ENCODE measurements at places on chromosomes 13 and 19.

- DNase-seq, result no peak
Measured at GRCh38 chr13:54709546-54709945, 1680.9 kb downstream of the OLFM4 start.

- DNase-seq, result no peak
Measured at GRCh38 chr13:42361701-42362100, 89.7 kb downstream of the AKAP11 start.

GRCh38 chr13:40271931-40272775 is 394.3 kb downstream of the FOXO1 start:
- peak; percentile 38 for DNase-seq

DNA sequence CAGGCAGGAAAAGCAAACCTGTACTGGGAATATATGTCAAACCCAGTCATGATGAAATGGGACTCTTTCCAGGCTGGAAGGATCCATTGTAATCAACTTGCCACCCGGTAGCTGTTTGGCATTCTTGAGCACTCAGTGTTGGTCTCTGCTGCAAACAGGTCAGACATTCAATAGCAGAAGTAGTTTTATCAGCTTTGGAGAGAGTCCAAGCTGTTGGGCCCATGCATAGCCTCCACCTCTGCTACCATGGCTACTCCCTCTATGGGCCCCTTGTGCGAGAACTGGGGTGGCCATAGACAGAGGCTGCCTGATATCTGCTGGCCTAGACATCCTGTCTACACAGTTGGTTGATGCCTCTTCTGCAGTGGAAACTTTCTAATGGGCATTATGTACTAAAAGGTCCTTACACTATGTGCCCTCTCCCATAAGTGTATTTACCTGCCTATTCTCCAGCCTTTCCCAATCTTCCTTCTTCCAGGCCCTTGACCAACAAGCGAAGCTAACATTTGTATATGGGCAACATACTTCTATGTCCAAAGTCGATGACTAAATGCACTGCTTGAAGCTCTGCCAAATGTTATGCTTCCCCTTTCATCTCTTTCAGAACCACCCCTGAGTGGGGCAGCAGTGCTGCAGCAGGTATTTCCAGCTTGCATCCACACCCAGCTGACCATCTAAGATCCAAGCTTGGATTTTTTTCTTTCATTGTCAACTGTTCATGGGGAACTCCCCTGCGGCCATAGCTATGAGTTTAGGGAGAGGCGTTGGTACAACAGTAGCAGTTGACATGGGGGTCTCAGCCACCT is 5.3 kb upstream of the RNF6 start:
- DNase-seq, result no peak

DNA sequence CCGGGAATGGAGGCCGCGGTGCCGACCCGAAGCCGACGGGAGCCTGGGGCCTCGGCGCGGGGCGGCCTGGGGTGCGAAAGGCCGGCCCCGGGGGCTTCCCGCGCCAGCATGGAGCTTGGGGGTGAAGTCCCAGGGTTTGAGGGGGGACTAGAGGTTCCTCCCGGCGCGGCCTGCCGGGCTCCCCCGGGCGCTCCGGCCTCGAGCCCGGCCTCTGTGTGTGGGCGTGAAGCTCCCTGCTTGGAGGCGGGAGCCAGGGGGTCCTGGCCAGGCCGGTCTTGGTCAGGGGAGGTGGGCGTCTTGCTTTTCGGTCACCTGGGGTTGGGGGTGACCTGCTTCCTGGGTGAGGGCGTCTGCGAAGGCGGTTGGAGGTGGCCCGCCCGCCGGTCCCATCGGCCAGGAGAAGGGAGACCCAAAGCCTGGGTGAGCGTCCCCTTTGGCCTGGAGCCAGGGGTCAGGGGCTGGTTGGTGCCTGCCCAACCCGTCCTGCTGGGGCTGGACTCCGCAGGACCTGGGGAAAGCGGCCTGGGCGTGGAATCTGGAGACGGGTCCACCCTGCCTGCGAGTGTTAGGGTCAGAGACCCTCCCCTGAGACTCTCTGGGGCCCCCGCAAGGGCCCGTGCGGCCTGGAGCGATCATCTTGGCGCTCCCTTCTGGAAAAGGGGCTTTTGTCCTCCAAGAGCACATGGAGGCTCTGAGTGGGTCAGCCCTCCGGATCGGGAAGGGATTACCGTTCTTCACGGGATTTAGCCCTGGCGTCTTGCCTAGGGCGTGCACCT is 535 bp downstream of the BSG start:
- DNase-seq, result no peak

- DNase-seq, result no peak
Measured at GRCh38 chr13:22194106-22194805, 523.4 kb downstream of the FGF9 start.

DNA sequence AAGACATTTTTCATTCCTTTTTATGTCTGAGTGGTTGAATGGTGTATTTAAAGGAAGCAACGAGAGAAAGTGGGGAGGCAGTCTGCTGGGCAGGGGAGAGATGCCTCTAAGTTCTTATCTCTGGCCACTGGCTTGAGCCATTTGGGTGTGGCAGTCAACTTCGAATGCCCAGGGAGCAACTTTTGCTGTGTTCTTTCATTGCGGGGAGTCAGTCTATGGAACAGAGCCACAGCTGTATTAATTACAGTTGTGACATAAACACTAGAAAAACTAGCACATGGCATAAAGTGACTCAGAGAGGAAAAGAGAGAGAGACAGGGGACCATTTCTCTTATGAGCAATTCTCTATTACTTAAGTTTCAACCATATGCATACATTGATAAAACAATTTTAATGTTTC is 40.4 kb upstream of the PDCD5 start:
- DNase-seq, result no peak

DNA sequence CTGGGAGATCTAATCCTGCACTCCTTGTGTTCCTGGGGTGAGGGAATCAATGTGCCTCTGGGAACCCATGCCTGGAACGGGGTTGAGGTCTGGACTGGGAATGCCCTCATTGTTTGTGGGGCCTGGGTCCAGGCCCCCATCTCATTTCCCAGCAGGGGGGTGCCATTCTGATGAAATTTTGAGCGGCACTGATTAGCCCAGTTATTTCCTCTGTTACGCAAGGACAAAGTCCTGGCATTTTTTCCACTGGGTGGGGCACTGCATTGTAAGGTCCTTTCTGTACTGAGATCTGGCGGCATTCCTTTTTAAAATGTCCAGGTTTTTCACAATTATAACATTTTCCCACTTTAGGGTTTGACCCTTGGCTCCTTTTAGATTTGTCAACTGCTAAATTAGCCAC is 14.8 kb downstream of the FPR3 start:
- DNase-seq, result peak; percentile 30

DNA sequence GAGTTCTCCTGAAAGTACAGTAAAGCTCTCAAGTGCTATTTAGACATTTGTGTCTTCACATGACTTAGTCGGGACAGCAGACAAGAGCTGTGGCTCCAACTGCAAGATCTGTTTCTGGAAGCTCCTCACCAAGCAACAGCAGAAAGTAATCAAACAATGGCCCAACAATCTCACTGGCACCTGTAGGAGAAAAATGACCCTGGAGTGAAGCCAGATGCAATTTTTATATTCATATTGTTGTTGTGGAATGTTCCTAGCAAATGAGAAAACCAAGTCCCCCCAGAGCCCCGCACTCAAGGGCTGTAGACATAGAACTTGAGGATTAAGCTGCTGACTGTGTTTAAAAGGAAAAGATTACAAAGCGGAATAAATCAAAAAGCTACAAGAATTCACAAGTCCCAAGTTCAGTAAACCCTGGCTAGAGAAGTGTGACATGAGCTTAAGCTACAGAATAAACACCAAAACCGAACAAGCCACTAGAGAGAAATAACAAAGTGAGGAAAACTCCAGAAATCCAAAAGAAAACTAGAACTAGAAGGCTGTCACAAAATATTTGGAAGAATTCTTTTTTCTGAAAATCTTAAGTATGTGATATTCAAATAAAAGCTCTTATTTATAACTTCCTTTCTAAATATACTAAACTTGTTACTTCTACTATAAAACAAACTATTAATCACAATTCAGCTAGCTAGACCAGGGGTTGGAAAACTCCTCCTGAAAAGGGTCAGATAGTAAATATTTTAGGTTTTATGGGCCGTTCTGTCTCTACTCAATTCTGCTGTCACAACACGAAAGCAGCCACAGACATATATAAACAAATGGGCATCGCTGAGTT is 454.5 kb downstream of the SUCLA2 start:
- DNase-seq, result no peak

- no peak for DNase-seq
Measured at GRCh38 chr19:16260160-16260811, 62.6 kb downstream of the AP1M1 start.

DNA sequence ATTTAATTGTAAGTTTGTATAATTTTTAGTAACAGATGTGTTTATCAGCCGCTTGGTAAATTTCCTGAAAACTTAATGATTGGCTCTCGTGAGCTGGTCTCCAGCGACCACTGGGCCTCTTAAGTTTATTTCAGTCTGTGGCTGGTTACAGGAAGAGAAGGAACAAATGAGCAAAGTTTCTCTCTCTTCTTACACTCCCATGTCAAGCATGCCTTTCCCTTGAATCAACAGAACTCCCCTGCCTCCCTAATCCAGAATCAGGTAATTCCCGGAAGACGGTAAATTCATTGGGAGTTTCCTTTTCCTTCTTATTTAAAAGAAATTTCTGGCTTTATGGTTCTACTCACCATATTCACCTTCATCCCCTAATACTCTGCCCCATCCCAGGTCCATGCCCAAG is 52.5 kb upstream of the POMP start:
- DNase-seq, result no peak

- no peak for DNase-seq
Measured at GRCh38 chr19:49954092-49954829, 6.7 kb downstream of the SIGLEC11 start.

GRCh38 chr13:113854238-113855011 is 9.5 kb downstream of the GAS6 start:
- no peak for DNase-seq

DNA sequence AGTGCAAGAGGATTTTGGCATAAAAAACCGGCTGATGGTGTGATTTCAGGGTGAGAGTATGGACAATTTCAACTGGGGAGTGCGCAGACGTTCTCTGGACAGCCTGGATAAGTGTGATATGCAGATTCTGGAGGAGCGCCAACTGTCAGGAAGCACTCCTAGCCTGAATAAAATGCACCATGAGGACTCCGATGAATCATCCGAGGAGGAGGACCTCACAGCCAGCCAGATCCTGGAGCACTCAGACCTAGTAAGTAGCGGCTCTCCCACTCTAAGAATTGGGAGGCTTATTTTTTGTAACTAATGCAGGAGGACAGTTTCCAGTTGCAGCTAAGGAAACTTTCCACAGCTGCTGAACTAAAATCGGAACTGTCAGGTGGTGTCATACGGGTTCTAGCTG is 53.6 kb downstream of the ZAR1L start:
- DNase-seq, result no peak

GRCh38 chr19:18204394-18205199 is 755 bp upstream of the RAB3A start:
- DNase-seq, result no peak

DNA sequence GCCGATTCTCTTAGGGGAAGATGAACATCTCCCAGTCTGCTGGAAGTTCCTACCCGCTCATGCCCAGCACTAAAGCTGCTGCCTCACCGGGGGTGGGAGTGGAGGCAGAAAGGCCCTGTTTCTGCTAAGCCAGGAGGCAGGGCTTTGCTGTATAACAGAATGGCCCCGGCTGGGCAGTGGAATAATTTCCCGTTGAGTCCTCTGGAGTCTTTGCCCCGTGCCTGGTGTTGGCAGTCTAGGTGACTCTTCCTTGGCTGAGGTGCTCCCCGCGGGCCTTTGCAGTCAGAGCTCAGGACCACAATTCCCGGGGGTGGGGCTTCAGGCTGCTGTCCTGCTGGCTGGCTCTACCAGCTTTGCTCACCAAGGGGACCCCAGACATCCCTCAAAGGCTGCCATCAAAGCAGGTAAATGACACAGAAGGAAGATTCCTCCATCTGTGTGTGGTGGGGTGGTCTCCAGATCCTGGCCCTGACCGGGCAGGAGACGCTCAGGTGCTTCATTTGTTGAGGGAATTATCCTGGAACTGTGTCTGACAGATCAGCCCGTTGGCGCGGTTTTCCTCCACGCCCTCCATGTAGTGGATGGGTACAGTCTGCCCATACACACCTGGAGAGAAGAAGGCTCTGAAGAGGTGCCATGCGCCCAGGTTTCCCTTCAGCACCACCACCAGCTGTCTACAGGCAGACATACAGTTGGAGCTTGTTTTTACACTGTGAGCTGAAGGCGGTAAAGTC is 209.9 kb downstream of the TEX29 start:
- DNase-seq, result no peak

DNA sequence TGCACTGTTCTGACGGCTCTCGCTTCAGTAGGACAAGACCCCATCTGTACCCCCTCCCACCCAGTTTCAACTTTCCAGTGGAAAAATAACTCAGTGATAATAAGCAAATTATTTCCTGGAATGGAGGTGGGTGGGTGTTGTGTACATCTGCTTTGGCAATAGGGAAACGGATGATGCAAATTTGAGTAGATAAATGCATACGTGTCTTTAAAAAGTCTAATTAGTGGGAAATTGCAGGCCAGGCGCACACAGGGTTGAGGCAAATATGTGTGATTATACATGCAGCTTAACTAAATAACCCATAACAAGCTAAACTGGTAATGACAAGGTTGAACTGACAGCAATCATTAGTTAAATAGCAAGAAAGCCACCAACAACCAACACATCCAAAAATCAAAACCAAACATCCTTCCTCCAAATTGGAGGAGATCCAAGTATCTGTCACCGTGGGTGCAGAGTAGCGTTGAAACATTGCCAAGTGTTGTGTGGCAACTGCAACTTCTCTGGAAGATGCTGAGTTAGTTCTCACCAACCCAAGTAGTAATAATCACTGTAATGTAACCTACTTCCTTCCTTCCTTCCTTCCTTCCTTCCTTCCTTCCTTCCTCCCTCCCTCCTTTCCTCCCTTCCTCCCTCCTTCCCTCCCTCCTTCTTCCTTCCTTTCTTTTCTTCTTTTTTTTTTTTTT is 54.6 kb downstream of the TRPM4 start:
- DNase-seq, result no peak

GRCh38 chr19:11423791-11424181 is 4.7 kb upstream of the RGL3 start:
- DNase-seq, result no peak

GRCh38 chr19:33631609-33631973 is 9.8 kb downstream of the CHST8 start:
- no peak for DNase-seq

DNA sequence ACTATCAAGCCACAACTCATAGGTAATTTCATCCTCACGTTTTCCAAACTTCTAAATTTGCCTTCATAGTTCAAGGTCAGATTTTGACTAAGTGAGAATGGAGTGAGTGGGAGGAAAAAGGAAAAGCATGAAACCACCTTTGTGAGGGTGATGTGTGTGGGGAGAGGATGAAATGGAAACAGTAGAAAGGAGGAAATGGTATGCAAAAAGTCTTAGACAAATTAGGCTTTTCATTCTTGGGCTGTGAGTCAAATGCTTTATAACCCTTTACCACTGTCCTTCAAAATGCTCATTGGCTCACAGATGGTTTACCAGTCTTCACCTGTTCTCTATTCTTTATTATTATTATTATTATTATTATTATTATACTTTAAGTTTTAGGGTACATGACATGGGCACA is 127.2 kb downstream of the RAP2A start:
- DNase-seq, result no peak
